ENCODE measurements at places on chromosomes 5 and 9. TPM values are rescaled to one million over a fixed set of nuclear protein-coding genes. Genes with fewer than 3 reads are reported as not detected.
A peak's percentile ranks its signal among the peaks of the same experiment; 100 is the strongest.

Gene MSX2
- 1.1 TPM for total RNA-seq

Gene GABRG2
- total RNA-seq: not detected

Gene PCDHB12
- 0.41 TPM for total RNA-seq

Gene SAXO1
- not detected for total RNA-seq

Gene TMEM174
- total RNA-seq: not detected

Gene NME5
- 0.51 TPM for total RNA-seq

Gene EIF4E1B
- not detected for total RNA-seq

DNA sequence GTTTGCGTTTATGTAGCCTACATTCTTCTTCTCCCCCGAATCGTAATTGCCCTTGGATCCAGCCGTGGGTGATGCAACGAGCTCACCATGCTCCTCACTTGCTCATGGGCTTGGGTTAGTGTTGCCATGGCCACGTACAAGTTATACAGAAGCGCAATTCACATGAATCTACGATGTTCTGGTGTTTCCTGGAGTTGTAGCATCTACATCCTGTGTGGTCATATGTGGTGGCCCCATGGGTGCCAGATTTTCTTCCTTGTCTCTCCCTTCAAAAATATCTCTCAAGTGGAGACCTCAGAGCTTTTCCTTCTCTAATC, 115.3 kb downstream of the TLE4 start:
- peak overlapping the region; percentile 52 for H3K27ac ChIP-seq
- no peak overlapping the region for H3K4me3 ChIP-seq
- peaks cover 61% of the 10 kb centered on the region for H3K4me1 ChIP-seq
- no peaks in the 10 kb centered on the region for H3K27me3 ChIP-seq
- H3K36me3 ChIP-seq: no peaks in the 10 kb centered on the region
- DNase-seq: no peak

DNA sequence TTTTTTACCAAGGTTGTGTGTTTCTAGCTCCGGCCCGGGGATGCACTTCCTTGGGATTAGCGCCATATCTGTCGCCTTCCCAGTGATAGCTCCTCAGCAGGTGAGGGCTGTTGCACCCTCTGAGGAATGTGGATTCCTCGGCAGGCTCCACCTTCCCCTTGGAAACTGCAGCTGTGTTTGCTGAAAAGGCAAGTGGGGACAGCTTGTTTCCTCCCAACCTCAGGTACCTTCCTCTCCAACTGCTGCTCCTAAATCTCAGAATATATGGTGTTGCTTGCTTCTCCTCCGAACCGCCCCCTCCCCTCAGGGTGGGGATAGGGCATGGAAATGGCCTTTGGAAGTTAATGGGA, 1.3 kb downstream of the SLC1A1 start:
- peak overlapping the region; percentile 67 for H3K4me3 ChIP-seq
- no peak for DNase-seq
- H3K27me3 ChIP-seq: no peaks in the 10 kb centered on the region
- H3K4me1 ChIP-seq: peaks cover 13% of the 10 kb centered on the region
- no peak overlapping the region for H3K27ac ChIP-seq
- no peaks in the 10 kb centered on the region for H3K36me3 ChIP-seq

DNA sequence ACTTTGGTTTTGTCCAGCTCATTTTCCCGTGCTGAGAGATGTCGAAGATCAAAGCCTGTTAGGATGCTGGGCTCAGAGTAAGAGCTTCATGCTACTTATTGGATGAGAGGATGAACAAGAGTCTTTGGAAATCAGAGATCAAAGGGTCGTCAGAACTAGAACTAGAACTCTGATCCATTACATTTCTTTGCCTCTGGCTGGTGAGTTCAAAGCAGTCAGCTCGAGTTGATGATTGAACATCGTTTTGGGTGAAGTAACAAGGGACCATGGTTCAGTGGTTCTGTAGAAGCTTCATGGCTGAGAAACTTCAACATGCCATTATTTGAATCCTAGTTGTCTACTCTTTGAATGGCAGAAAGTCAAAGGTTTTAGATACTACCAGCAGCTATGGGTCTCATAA, 320.3 kb downstream of the ARHGEF28 start:
- no peaks in the 10 kb centered on the region for H3K4me1 ChIP-seq
- no peaks in the 10 kb centered on the region for H3K27me3 ChIP-seq
- no peak overlapping the region for H3K4me3 ChIP-seq
- H3K36me3 ChIP-seq: no peaks in the 10 kb centered on the region

DNA sequence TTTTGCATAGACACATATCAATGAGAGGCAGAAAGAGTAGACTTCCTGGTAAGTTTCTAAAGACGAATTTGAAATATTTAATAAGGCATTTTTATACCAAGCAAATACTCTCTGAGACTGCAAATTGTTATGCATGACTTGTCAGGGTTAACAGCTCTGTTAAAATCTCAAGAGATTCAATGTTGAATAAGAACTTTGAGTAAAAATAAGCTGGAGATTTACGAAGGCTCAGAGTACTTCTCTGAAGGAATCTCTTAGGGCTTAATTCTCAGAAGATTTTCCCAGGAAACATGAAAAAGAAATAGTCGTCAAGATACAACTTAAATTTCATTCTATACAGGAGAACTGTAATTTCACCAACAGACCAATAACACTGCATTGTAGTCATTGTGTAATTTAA, 259.4 kb downstream of the CDH18 start:
- no peaks in the 10 kb centered on the region for H3K4me1 ChIP-seq
- H3K36me3 ChIP-seq: no peaks in the 10 kb centered on the region
- H3K4me3 ChIP-seq: no peak overlapping the region
- DNase-seq: no peak
- no peaks in the 10 kb centered on the region for H3K27me3 ChIP-seq
- H3K27ac ChIP-seq: no peak overlapping the region

- no peak for DNase-seq
- no peak overlapping the region for H3K27ac ChIP-seq
- H3K36me3 ChIP-seq: no peaks in the 10 kb centered on the region
- H3K4me1 ChIP-seq: no peaks in the 10 kb centered on the region
- no peak overlapping the region for H3K4me3 ChIP-seq
Observed at GRCh38 chr5:174071484-174071883, 26.0 kb downstream of the NSG2 start.

DNA sequence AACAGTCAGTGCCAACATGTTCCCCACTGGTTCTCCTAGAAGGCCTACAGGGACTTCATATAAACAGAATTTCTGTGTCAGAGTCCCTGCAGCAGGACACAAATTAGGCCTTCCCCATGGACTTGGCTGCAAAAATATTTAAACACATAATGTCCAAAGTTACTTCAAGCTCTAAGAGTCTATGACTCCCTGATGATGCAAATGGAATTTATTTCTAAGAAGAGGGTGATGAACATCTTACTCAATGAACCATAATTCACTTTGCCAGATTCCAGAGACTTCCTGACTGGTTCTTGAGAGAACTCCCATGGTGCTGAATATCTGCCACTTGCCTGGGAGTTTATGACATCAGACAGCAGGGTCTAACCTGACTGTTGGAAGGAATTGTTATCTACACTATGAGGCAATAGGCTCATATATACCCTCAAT, 32.7 kb upstream of the ADRA1B start:
- H3K36me3 ChIP-seq: no peaks in the 10 kb centered on the region
- no peak overlapping the region for H3K4me3 ChIP-seq
- no peak for DNase-seq
- no peaks in the 10 kb centered on the region for H3K27me3 ChIP-seq
- peaks cover 3% of the 10 kb centered on the region for H3K4me1 ChIP-seq
- peak overlapping the region; percentile 10 for H3K27ac ChIP-seq

DNA sequence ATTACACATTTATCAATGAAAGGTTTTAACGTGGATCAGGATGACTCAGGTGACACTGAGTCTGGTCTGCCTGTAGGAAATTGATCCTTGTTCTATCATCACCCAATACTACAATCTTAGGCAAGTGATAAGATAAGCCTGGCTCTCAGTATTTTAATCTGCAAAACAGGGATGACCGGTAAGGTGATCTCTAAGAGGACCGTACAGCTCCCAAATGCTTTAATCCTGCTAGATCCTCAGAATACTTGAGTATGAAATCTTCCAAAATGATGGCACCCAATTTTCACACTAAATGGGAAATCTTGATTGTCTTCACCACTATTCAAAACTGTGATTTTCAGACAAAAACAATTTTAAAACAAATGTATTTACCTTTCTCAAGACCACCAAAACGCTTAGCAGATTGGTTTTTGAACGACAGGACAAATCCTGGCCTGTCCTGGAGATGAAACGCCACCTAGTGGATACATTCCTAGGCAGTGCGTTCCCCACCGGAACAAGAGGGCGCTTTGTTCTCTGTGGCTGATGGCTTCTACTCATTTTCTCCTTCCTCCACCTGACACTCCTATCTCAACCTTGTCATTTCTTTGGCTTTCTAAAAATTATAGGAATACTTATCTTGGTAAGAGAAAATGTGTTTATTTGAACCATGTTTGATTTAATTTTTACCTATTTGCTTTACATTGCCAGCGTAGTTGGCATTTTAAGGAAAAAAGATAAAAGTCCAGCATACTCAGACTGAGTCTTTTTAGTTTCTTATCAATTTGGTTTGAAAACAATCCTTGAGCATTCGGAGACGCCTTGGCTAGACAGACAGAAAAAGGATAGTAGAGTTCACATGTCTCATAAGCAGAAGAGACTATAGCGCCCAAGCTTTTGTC, 41.2 kb upstream of the VCAN start:
- H3K27ac ChIP-seq: no peak overlapping the region
- DNase-seq: no peak
- no peaks in the 10 kb centered on the region for H3K4me1 ChIP-seq
- H3K36me3 ChIP-seq: no peaks in the 10 kb centered on the region
- no peak overlapping the region for H3K4me3 ChIP-seq
- no peaks in the 10 kb centered on the region for H3K27me3 ChIP-seq

GRCh38 chr5:151150471-151151262, 6.9 kb downstream of the ANXA6 start:
- peaks cover 71% of the 10 kb centered on the region for H3K4me1 ChIP-seq
- H3K4me3 ChIP-seq: no peak overlapping the region
- no peak for DNase-seq
- no peaks in the 10 kb centered on the region for H3K36me3 ChIP-seq
- H3K27ac ChIP-seq: peak overlapping the region; percentile 61
- no peaks in the 10 kb centered on the region for H3K27me3 ChIP-seq

DNA sequence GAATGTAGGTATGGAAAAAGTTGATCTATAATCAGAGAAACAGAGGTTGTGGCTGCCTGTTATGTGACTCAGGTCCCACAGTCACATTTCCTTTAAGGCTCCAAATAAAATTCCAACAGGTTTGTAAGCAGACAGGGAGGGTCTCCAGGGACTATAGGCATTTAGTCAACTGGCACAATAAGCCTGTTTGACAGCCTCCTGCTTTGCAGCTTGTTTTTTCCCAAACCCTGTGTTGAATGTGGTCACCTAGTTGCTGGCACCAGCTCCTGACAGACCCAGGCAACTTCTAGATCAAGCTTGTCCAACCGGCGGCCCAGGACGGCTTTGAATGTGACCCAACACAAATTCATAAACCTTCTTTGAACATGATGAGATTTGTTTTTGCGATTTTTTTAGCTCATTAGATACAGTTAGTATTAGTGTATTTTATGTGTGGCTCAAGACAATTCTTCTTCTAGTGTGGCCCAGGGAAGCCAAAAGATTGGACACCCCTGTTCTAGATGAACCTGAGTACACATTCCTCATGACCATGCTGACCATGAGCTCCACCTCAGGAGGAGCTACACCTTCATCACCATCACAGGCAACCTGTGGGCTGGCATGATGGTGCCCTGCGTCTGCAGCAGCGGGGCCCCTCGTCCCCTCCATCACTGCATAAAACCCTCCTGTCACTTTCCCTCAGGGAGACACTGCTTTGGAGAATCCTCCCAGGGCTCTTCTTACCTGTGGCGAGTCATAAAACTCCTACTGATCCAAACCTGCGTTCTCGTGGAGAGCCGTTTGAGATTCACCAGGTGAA, 15.7 kb upstream of the GRHPR start:
- H3K27ac ChIP-seq: no peak overlapping the region
- no peak overlapping the region for H3K4me3 ChIP-seq
- no peaks in the 10 kb centered on the region for H3K27me3 ChIP-seq
- H3K36me3 ChIP-seq: no peaks in the 10 kb centered on the region

GRCh38 chr9:73869264-73869663, 627.9 kb upstream of the RORB start:
- no peaks in the 10 kb centered on the region for H3K4me1 ChIP-seq
- no peak overlapping the region for H3K4me3 ChIP-seq
- H3K36me3 ChIP-seq: no peaks in the 10 kb centered on the region
- DNase-seq: no peak

DNA sequence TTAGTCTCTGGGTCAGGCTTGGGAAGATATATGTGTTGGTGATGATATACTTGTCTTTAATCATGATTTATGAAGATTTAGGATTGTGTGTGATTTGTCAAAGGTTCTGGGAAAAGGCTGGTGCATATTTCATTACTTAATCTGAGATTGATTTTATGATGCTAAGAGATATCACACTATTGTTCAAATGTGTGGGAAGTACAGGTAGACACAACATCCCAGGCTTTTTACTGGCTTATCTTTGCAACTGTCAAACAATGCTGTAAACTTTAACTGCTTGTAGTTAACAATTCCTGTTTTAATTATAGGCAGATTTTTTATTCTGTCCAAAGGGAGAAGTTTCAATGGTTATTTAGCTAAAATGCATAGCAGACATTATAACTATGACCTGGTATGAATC, 23.9 kb downstream of the PBX3 start:
- no peak overlapping the region for H3K27ac ChIP-seq
- no peaks in the 10 kb centered on the region for H3K36me3 ChIP-seq
- no peak overlapping the region for H3K4me3 ChIP-seq
- no peaks in the 10 kb centered on the region for H3K4me1 ChIP-seq
